ENCODE measurements at places on chromosomes 7 and 10.

DNA sequence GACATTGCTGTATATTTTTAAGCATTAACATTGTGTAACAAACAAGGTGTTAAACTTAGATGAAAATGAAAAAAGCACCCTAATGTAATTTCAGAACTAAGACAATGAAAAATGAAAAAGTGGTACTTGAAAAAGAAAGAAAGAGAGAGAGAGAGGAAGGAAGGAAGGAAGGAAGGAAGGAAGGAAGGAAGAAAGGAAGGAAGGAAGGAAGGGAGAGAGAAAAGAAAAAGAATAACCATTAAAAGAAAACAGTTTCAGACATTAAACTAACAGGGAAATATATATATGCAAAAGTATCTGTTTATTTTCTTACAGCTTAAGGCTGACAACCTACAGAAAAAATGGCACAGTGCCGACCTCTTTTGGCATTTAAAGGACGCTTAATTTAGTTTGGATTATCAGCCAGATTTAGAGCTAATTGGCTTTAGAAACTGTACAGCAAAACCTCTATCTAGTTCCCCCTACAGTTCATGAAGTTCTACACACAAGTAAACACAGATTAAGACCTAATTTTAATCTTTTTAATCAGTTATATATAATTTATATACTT is 13.8 kb downstream of the MTERF1 start:
- no peak for DNase-seq

GRCh38 chr7:30796105-30796869 is 25.1 kb downstream of the MINDY4 start:
- no peak for DNase-seq

DNA sequence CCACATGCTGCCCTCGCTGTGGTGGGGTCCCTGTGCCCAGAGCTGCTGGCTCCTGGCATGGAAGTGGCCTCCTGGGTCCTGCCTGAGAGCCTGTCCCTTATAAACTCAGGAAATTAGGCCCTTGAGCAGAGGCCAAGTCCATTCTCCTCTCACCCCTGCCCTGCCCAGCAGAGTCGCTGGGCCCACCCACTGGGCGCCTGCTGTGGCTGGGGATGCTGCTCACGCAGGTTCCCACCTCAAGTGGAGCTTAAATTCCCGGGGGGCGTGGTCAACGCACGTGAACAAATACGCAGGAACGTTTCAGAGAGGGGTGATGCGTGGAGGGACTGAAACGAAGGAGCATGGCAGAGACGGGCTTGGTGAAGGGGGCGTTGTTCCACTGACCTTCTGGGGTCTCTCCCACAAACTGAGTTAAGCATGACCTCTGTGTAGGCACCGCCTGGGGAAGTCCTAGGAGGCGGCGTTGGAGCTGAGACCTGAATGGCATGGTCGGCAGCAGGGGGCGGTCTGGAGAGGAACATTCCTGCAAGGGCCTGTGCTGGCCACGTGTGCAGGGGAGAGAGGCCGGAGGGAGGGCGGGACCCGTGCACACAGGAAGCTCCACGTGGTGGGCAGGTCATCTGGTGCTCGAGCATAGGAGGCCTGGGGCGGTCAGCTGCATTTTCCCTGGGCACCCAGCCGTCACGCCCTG is 27.9 kb downstream of the FAM20C start:
- no peak for DNase-seq

- DNase-seq = no peak
Observed at GRCh38 chr7:24381894-24382505, 98.0 kb downstream of the NPY start.

GRCh38 chr7:106257752-106258151 is 27.0 kb downstream of the NAMPT start:
- no peak for DNase-seq

- no peak for DNase-seq
Observed at GRCh38 chr10:116256752-116257259, 16.2 kb downstream of the GFRA1 start.
